Transverse colon (tissue), 4 donors: ENCODE measurements at places on chromosomes 16 and 17.

GRCh38 chr16:71919035-71919434 lies 23.7 kb downstream of the IST1 start:
- DNase-seq, result peak; percentile 22

GRCh38 chr16:89863741-89864526 lies 9.5 kb upstream of the TCF25 start:
- peak; percentile 46 for DNase-seq

GRCh38 chr17:65537845-65538674 lies 23.4 kb downstream of the AXIN2 start:
- no peak for DNase-seq

GRCh38 chr16:29848420-29849297 lies 14.4 kb downstream of the CDIPT start:
- DNase-seq, result peak; percentile 88

DNA sequence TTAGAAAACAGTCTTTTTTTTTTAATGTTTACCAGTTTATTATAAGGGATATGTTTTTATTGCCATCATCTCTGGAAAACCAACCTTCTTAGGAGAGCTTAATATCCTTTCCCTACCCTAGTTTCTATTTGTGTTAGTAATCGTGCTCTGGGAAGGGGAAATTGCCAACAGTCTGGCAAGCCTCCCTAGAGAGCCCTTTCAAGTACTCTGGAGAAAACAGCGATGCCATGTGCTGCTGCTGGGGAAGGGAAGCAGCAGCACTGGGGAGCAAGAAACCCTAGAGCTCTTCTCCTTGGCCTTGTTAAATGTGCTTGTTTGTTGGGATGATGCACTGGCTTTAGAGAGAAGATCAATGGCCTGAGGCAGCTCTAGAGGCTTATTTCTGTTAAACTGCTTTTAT lies 10.3 kb downstream of the RETREG3 start:
- no peak for DNase-seq

- DNase-seq, result no peak
Measured at GRCh38 chr16:66824006-66824405, 6.8 kb downstream of the NAE1 start.

DNA sequence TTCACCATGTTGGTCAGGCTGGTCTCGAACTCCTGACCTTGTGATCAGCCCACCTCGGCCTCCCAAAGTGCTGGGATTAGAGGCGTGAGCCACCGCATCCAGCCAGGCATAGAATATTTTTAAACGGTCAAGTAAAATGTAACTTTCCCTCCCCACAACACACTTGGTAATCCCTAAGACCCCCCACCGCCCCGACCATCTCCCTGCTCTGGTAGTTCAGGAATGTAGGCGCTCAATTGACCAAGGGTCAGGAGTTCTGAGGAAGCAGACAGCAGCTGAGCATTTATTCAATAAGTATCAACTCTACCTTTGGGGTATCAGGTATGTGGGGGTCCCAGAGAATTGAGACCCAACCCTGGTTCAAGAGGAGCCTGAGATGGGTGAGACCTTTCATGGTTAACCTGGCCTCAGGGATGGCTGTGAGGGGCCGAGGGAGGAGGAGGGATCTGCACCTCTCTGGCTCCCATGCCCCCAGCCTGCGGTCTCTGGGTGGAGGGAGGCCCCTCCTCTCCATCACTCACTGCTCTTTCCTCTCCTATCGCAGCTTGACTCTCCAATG lies 48.4 kb upstream of the TOB1 start:
- DNase-seq, result no peak

DNA sequence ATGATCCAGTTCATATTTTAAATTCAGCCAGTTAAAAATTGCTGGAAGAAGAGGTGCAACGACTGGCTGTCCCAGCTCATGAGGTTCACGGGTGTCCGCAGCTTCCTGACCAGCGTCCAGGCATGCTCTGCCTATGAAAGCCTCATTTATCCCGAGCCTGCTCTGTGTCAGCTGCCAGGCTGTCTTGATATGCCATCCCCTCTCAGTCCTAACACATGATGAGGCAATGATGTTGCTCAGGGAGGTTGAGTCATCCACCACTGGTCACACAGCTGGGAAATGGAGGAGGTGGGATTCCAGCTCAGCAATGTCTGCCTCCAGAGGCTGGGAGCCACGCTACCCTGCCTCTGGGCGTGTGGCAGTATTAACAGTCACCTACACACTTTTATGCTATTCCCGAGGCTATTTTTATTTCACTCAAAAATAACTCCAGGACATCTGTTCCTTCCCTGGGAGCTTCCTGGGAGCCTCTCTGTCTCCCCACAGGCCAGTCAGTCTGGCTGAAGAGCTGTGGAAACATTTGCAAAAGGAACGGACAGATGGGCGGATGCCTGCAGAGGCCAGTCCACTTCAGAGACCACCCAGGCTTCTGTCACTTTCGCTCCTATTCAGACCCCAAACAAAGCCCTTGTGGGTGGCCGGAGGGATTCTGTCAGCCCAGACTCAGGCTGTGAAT lies 22.5 kb downstream of the RAB11FIP4 start:
- no peak for DNase-seq

DNA sequence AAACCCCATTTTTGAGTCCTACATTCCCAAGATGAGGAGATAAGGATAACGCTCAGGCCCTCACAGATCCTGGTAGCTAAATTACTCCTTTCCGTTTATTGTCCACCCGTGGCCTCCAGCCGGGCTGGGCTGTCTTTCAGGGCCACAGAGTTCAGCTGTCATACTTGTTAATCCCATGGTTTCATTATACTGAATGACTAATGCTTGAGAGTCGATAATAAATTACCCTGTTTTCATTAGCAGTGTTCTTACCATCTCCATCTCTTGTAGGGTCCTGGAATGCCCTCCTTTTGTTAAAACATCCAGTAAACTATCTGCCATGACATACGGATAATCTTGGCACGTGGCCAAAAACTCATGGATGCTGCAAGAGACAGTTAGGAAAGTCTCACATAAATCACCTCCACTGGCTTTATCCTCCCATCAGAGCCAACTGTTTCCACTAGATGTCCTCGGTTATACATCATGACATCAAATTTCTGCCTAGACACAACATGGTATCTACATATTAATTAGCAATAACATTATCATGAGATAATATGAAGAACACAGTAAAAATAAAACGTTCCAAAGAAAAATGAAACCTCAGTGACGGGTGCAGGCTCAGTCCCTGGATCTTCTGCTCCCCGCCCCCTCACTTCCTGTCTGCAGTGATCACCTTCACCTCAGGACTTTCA lies 45.3 kb downstream of the BRD7 start:
- no peak for DNase-seq

GRCh38 chr17:12851901-12852435 lies 62.7 kb downstream of the ARHGAP44 start:
- no peak for DNase-seq

GRCh38 chr16:2481676-2482075 lies 6.7 kb downstream of the TBC1D24 start:
- DNase-seq, result no peak

GRCh38 chr17:74367206-74367605 lies at the start of gene GPR142:
Gene GPR142 (plus strand): TSS chr17:74367506. CDS start chr17:74369541, 2,035 bp downstream.
- no peak for DNase-seq

DNA sequence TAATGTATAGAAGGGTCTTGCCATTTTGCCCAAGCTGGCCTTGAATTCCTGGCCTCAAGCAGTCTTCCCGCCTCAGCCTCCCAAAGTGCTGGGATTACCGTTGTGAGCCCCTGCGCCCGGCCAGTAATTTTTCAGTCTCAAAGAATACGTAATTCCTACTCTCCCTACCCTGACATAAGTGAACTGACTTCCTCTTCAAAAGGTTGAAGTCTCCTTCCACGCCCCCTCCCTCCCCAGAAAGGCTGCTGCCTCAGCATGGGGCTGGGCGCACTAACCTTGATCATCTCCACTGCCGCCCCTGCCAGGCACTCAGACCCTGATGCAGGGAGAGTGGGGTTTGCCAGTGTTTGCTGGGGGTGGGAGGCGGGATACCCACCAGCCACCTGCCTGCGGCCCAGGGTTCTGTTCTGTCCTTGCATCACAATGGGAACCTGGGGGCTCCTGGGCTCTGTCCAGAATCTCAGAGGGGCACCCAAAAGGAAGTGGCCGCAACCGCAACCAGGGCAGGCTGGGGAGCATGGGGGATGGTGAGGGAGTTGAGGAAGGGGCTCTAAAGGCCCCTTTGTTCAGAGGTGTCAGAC lies 27.5 kb downstream of the KIFC3 start:
- no peak for DNase-seq
